ENCODE measurements at places on chromosomes 11 and 22. TPM values are rescaled to one million over a fixed set of nuclear protein-coding genes. Genes with fewer than 3 reads are reported as not detected.
A peak's percentile ranks its signal among the peaks of the same experiment; 100 is the strongest.

The OR8D4 gene
- total RNA-seq: not detected

DNA sequence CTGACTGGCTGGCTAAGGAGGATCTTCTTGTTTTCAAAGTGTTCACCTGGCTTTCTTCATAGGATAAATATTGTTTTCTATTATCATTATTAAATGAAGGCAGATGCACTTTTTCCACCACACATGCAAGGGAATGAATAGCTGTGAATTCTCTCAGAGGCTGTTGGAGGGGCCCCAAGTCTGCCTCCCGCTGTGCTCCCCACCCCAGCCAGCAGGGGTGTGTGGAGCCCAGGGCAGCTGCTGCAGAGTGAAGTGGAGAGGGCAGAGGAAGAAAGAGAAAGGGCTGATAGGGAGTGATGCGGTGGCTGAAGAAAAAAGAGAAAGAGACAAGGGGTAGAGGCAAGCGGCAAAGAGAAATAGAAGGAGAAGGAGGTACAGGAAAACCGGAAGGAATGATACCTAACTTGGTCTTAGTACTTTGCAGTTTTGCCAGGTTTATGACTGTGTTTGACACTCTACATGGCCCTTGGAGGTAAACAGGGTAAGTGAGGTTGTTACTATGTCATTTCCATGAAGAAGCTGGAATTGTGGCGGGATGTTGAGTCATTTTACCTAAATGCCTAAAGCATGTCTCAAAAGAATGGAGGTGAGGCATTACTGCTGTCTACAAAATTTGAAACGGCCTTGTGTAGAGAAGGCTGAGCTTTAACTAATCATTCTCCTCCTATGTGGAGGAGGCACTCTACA lies 145.7 kb upstream of the B3GAT1 start:
- no peaks in the 10 kb centered on the region for H3K36me3 ChIP-seq
- peaks cover 5% of the 10 kb centered on the region for H3K27me3 ChIP-seq
- H3K4me3 ChIP-seq: no peak overlapping the region
- DNase-seq: no peak
- H3K4me1 ChIP-seq: no peaks in the 10 kb centered on the region

GRCh38 chr11:103676413-103676812 lies 360.0 kb upstream of the DDI1 start:
- H3K4me1 ChIP-seq: no peaks in the 10 kb centered on the region
- no peak for DNase-seq
- no peak overlapping the region for H3K4me3 ChIP-seq
- peaks cover 5% of the 10 kb centered on the region for H3K27me3 ChIP-seq

DNA sequence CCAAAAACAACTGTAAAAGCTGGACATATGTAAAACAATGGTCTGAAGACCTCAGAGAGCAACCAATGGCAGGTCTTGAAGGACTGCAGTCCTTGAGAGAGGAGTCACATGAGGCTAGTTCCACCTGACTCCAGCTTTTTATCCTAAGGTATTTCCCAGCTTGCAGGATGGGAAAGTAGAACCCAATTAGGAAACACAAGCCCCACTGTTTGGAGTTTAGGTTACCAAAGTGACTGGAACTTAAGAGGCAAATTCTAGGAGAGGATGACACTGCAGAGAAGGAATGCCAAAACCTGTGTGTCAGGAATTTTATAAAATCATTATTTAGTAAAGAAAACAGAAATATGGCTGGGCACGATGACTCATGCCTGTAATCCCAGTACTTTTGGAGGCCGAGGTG lies 18.4 kb downstream of the OR2AT4 start:
- no peak overlapping the region for H3K4me3 ChIP-seq
- no peaks in the 10 kb centered on the region for H3K4me1 ChIP-seq
- DNase-seq: no peak
- peaks cover 19% of the 10 kb centered on the region for H3K27me3 ChIP-seq

DNA sequence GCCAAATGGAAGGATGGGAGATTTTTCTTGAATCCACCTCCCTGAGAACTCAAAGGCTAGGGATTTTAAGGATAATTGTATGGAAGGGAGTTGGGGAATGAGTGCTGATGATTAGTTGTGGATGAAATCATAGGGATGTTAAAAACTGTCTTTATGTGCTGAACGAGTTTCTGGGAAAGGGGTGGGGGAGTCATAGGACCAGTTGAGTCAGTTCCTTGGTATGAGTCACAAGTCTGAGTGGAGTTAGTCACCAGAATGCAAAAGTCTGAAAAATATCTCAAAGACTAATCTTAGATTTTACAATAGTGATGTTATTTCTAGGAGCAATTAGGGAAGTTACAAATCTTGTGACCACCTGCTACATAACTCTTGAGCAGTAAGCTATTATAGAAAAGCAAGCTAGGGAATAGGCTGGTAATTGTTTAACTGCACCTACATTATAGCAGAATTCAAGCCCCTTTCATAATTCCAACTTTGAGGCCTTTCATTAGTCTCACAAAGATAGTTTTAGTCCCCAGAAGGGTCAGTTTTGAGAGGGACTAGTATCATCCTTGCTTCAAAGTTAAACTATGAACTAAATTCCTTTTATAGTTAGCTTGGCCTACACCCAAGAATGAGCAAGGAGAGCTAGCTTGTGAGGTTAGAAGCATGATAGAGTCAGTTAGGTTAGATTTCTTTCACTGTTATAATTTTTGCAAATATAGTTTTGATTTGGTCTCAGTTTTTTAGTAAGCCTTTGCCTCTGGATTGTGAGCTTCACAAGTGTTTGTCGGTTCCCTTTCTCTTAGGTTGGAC lies 668.0 kb downstream of the ETS1 start:
- no peak overlapping the region for H3K27ac ChIP-seq
- H3K4me1 ChIP-seq: peaks cover 15% of the 10 kb centered on the region
- H3K36me3 ChIP-seq: peaks cover 7% of the 10 kb centered on the region
- DNase-seq: peak; percentile 54
